ENCODE measurements at places on chromosomes 2 and 18.

- no peaks in the 10 kb centered on the region for H3K4me1 ChIP-seq
- H3K36me3 ChIP-seq, result peaks cover 23% of the 10 kb centered on the region
- no peak overlapping the region for H3K27ac ChIP-seq
Measured at GRCh38 chr18:45066210-45066609, 385.5 kb downstream of the SETBP1 start.

DNA sequence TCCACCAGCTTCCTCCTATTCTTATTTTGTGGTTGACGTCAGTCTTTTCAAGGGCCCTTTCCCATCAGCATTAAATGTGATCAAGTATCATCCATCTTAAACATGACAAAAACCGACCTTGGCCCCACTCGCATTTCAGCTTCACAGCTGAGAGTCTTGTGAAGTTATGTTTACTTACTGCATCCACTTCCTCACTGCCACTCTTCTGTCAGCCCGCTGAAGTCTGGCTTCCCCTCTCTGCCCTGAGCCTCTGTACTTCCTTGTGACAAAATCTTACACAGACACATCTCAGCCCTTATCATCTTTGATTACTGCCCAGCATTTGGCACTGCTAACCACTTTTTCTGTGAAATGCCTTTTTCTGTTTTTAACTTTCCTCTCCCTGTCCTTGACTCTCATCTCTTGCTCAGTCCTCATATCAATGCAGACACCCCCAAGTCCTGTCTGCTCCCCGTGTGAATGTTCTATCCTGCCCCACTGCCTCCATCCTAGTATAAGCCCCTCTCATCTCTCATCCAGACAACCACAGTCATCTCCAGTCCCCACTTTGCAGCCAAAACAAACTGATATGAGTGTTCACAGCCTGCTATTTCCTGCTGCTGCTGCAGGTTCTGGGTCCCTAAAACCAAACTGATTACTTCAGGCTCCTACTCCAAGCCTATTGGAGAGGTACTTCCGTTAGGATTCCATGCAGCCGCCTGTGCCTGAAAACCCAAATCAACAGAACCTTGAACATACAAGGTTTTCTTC, 31.4 kb downstream of the FOSL2 start:
- no peaks in the 10 kb centered on the region for H3K27me3 ChIP-seq
- H3K27ac ChIP-seq, result no peak overlapping the region
- no peaks in the 10 kb centered on the region for H3K36me3 ChIP-seq
- no peak for DNase-seq
- H3K4me3 ChIP-seq, result no peak overlapping the region

GRCh38 chr2:167675906-167676305, 571.5 kb downstream of the STK39 start:
- DNase-seq, result no peak
- H3K36me3 ChIP-seq, result no peaks in the 10 kb centered on the region
- no peak overlapping the region for H3K4me3 ChIP-seq
- no peaks in the 10 kb centered on the region for H3K27me3 ChIP-seq
- no peak overlapping the region for H3K27ac ChIP-seq

GRCh38 chr2:85226783-85227182, 93.6 kb downstream of the TCF7L1 start:
- peaks cover 14% of the 10 kb centered on the region for H3K4me1 ChIP-seq
- H3K27me3 ChIP-seq, result no peaks in the 10 kb centered on the region
- DNase-seq, result no peak
- H3K4me3 ChIP-seq, result no peak overlapping the region
- H3K27ac ChIP-seq, result no peak overlapping the region

GRCh38 chr2:129006135-129006886, 687.6 kb upstream of the HS6ST1 start:
- no peak overlapping the region for H3K4me3 ChIP-seq
- no peaks in the 10 kb centered on the region for H3K4me1 ChIP-seq
- H3K36me3 ChIP-seq, result no peaks in the 10 kb centered on the region
- H3K27me3 ChIP-seq, result no peaks in the 10 kb centered on the region

GRCh38 chr2:239175181-239175580, 225.6 kb downstream of the HDAC4 start:
- H3K4me1 ChIP-seq, result no peaks in the 10 kb centered on the region
- peak; percentile 8 for DNase-seq
- H3K27me3 ChIP-seq, result no peaks in the 10 kb centered on the region
- H3K36me3 ChIP-seq, result peaks cover 11% of the 10 kb centered on the region
- H3K27ac ChIP-seq, result no peak overlapping the region

- no peaks in the 10 kb centered on the region for H3K27me3 ChIP-seq
- no peak for DNase-seq
- H3K36me3 ChIP-seq, result no peaks in the 10 kb centered on the region
Measured at GRCh38 chr2:160241251-160242137, 41.4 kb upstream of the ITGB6 start.

DNA sequence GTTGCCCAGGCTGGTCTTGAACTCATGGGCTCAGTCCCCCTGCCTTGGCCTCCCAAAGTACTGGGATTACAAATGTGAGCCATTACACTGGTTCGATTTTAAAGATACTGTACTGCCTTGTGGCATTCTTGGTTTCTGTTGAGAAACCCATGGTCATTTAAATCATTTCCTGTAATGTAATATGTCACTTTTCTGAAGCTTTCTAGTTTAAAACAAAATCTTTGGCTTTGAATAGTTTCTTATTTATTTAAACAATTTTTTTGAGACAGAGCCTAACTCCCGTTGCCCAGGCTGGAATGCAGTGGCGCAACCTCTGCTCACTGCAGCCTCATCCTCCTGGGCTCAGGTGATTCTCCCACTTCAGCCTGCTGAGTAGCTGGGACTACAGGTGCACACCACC, 8.9 kb downstream of the ZNF512 start:
- peaks cover 18% of the 10 kb centered on the region for H3K36me3 ChIP-seq
- H3K4me3 ChIP-seq, result no peak overlapping the region
- DNase-seq, result no peak
- no peaks in the 10 kb centered on the region for H3K4me1 ChIP-seq

GRCh38 chr2:72781480-72781879, 44.4 kb downstream of the EXOC6B start:
- no peaks in the 10 kb centered on the region for H3K27me3 ChIP-seq
- H3K4me1 ChIP-seq, result no peaks in the 10 kb centered on the region
- no peak overlapping the region for H3K4me3 ChIP-seq
- DNase-seq, result no peak
- H3K27ac ChIP-seq, result no peak overlapping the region

DNA sequence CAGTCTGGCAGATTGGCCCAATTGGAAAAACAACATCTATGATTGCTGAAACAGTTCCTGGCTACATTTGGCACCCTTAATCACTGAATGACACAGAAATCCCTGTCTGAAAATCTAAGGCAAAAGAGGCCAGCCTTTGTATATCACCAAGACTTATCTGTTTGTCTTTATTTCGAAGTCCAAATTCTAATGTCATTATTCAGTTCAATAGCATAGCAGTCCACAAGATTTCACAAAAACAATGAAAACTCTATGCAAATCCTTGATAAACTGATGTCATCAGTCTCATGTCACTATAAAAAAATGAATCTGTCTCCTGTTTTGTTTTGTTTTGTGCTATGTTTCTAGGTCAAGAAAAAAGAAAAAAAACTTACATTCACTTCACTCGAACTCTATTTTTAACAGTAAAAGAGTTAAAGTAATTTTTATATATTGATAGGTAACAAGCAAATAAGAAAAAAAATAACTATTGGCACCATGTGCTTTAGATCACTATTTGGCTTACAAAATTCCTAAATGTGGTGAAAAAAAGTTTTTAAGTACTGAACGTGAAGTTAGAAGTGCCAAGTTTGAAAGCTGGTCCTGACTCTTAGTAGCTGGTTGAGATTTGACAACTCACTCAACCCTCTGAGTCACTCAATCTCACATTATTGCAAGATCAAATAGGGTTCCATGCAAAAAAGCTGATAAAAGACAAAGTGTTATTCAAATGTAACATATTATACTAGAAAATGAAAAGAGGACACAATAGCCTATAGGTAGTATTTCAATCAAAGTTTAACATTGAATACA, 359.3 kb downstream of the IRS1 start:
- H3K27ac ChIP-seq, result no peak overlapping the region
- H3K4me1 ChIP-seq, result no peaks in the 10 kb centered on the region
- DNase-seq, result no peak
- no peak overlapping the region for H3K4me3 ChIP-seq

- DNase-seq, result no peak
- H3K4me3 ChIP-seq, result no peak overlapping the region
- H3K27me3 ChIP-seq, result no peaks in the 10 kb centered on the region
- H3K4me1 ChIP-seq, result peaks cover 13% of the 10 kb centered on the region
Measured at GRCh38 chr18:37006742-37007141, 177.8 kb downstream of the KIAA1328 start.

DNA sequence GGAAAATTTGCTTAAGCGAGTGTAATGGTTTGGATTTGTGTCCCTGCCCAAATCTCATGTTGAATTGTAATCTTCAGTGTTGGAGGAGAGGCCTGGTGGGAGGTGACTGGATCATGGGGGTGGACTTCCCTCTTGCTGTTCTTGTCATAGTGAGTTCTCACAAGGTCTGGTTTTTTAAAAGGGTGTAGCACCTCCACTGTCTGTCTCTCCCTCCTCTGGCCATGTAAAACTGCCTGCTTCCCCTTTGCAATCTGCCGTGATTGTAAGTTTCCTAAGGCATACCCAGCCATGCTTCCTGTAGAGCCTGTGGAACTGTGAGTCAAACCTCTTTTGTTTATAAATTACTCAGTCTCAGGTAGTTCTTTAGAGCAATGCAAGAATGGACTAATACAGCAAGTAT, 6.6 kb downstream of the YIPF4 start:
- H3K27ac ChIP-seq, result no peak overlapping the region
- H3K4me1 ChIP-seq, result no peaks in the 10 kb centered on the region
- no peaks in the 10 kb centered on the region for H3K27me3 ChIP-seq
- no peak for DNase-seq
- peaks cover 14% of the 10 kb centered on the region for H3K36me3 ChIP-seq
- H3K4me3 ChIP-seq, result no peak overlapping the region

- no peak overlapping the region for H3K27ac ChIP-seq
- no peaks in the 10 kb centered on the region for H3K4me1 ChIP-seq
- no peaks in the 10 kb centered on the region for H3K36me3 ChIP-seq
- no peak for DNase-seq
- H3K27me3 ChIP-seq, result no peaks in the 10 kb centered on the region
Measured at GRCh38 chr2:59684116-59684770, 869.2 kb downstream of the BCL11A start.

All from endodermal cell (in vitro differentiated cells).